Stimulated activated CD8-positive, alpha-beta memory T cell treated with anti-CD3 and anti-CD28 coated beads, Interleukin-2, amount 100 ng/mL, for 1 hour (primary cell): ENCODE measurements at places on chromosomes 5 and 9.

DNA sequence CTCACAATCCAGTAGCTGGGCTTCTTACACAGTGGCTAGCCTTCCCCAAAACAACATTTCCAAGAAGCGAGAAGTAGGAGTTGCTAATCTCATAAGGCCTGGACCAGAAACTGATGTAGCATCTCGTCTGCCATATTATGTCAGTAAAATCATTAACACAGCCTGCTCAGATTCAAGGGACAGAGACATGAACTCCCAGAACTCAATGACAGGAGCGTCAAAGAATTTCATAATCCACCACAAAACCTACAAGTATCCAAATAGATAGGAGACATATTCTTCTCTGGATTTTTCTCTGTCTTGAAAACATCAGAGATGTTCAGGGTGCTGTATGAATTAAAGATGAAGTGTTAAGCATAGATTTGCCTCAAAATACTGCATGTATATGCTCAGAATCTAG, 457.6 kb upstream of the ACTBL2 start:
- DNase-seq: no peak

DNA sequence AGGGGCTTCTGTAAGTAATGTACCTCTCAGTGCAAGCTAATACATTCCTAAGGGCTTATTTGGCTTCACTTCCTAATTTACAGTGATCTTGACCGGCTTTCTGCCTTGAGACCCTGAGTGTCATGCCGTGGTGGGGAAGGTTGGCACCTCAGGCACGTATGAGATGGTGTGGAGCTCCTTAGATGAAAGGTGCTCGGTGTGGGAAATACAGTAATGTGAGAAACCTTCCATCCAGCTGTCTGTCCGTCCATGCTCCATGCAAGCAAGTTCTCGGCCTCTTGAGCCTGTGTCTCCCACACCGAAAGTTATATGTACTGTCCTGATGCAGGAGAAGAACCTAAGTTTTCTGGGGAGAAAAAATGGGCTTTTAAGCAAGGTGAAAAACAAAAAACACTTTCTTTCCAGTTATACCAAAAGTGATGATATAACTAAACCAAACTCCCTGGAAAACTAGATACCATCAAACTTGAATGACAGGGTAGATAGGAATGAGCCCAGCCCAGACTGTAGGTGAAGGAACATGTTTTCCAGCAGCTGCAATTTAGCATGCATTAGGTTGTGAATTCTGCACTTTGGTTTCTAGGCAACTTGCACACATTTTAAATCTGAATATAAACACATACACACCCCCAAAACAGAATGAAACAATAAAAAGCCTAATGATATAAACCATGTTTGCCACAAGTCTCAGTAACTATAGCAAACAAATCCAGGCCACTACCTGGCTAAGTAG, 279.6 kb downstream of the FANCC start:
- no peak for DNase-seq

DNA sequence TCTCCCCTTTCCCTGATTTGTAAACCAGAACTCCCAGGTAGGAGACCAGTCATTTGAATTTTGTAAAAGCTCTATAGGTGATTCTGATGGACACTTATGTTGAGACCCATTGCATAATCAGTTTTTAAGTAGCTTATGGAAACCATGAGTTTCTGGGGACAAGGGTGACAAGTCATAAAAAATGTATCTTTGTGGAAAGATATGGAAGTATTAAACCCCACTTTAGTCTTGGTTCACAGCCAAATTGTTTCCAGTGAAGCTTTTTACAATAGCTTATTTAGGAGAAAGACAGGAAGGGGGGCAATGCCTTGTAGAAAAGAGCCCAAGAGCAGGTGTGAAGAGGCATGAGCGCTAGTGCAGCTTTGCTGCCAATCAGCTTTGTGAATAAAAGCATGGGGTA, 453 bp upstream of the CCL28 start:
- DNase-seq: no peak

DNA sequence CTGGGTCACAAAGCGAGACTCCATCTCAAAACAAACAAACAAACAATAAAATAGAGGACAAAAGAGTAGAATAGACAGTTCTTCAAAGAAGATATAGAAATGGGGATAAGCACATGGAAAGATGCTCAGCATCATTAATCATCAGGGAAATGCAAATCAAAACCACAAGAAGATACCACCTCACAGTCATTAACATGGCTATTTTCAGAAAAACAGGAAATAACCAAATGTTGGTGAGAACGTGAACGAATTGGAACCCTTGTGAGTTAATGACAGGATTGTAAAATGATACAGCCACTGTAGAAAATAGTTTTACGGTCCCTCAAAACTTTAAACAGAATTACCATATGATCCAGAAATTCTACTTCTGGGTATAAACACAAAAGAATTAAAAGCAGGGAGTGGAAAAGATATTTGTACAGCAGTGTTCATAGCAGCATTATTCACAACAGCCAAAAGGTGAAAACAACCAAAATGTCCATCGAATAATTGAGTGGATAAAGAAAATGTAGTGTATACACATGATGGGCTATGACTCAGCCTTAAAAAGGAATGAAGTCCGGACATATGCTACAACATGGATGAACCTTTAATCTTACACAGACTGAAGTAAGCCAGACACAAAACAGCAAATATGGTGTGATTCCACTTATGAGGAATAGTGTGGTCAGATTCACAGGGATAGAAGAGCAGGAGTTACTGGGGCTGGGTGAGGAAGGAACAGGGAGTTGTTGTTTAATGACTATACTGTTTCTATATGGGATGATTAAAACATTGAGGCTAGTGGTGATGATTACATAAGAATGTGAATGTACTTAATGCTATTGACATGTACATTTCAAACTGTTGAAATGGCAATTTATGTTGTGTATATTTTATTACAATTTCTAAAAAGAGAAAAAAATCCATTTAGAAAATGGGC, 19.7 kb downstream of the OR2V2 start:
- no peak for DNase-seq

DNA sequence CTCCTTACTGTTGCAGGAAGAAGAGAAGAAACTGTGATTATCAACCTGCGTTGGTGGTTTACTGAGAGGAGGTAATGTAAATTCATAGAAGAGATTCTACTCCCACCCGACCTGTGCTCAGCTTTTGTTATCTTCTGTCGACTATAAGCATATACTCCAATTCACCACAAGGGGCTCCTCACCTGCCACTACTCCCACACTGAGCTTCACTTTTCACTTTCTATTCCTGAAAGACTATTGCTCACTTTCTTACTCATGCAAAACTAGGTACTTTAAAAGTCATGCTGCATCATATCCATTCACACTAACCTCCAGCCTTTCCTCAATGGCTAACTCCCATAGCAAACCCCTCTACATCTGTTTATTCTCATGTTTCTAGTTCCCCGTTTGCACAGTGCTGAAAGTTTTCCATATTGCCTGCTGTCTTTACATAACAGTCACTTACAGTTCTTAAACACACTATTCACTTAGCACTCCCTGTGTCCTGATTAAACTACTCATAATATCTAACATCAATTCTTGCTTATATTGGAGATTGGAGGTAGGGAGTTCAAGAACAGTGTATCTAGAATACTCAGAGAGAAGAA, 1062.6 kb downstream of the NR2F1-AS1 start:
- no peak for DNase-seq

GRCh38 chr9:124220946-124221451, 36.8 kb upstream of the NEK6 start:
- no peak for DNase-seq

GRCh38 chr5:134140530-134141201, 26.2 kb downstream of the TCF7 start:
- DNase-seq: peak; percentile 44

- no peak for DNase-seq
Measured at GRCh38 chr5:56589481-56589860, 225.9 kb upstream of the MAP3K1 start.
